ENCODE measurements at places on chromosomes 2 and 18. TPM values are rescaled to one million over a fixed set of nuclear protein-coding genes. Genes with fewer than 3 reads are reported as not detected.
A peak's percentile ranks its signal among the peaks of the same experiment; 100 is the strongest.

GALNT3 gene
- 2.1 TPM for total RNA-seq

DNA sequence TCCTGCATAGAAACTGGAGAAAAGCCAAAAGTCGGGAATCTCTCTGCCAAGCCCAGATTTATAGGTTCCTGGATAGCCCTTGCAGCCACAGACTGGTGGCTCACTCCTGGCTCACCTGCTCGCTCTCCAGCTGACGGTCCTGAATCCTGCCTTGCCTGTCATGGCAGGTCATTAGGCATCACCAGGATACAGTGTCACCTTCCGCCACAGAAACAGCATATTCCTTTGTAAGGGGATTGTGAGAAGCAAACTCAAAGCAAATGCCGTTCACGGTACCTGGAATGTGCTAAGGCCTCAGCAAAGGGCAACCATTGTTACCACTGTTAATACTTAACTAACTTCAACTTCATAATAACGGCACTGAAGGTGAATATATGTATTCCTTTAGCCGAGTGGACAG is 57.1 kb upstream of the GPR45 start:
- no peak for DNase-seq

DNA sequence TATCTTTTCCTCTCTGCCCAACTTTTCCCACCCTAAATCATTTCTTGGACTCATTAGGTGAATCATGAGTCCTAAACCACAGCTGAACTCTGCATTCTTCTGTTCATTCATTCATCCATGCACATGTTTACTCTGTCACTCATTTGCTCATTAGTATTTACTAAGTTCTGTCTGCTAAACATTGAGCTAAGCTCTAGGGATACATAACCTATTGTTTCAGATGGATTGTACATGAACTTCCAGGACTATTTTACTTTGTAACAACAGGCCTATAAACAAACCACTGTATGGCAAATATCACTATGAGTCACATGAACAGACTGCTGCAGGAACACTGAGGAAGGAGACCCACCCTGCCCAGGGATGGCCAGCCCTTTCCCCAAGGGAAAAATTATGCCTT is 14.6 kb upstream of the DYNC2LI1 start:
- DNase-seq = no peak

HNRNPA3 gene
- 340 TPM for total RNA-seq

DNA sequence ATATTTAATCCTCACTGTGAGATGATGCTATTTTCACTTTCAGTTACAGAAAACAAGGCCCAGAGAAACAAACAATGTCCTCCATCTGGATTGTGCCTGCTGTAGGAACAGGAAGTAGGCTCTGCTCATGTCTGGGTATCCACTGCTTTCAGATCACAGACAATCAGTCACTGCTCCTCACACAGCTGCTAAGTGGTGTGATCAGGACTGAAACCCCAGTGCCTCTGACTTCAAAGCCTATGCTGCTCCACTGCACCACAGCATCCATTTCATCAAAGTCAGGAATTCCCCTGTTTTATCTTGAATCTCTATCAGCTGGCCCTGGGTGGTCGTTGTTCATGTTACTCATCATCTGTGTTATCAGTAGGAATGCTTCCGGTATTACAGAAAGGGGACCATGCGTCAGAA is 303.8 kb upstream of the TRIB2 start:
- peak; percentile 68 for DNase-seq

Measured in activated naive CD4-positive, alpha-beta T cell treated with anti-CD3 and anti-CD28 coated beads for 36 hours (primary cell).